Activated CD4-positive, alpha-beta T cell treated with anti-CD3 and anti-CD28 coated beads for 4 hours (primary cell): ENCODE measurements at places on chromosomes 5 and 9.

- no peak for DNase-seq
Measured at GRCh38 chr5:123752552-123753179, 240.7 kb downstream of the CSNK1G3 start.

- no peak for DNase-seq
Measured at GRCh38 chr5:55180016-55180415, 7.0 kb upstream of the CDC20B start.

DNA sequence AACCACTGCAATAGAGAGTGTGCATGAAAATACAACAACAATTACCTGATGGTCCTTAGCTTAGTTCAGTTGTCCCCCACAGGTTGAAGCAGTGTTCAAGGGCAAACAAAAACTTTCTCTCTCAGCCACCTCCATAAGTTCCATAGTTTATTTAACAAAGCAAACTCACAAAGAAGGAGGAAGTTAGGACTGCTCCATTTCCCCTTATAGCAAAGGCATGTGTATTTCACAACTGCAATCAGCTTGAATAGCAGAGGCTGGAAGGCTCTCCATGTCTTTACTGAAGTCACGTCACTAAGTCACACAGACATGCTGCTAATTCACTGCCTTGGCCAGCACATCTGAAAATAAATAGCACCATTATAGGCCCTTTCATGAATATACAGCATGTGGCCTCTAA, 43.3 kb downstream of the DOCK8 start:
- no peak for DNase-seq

DNA sequence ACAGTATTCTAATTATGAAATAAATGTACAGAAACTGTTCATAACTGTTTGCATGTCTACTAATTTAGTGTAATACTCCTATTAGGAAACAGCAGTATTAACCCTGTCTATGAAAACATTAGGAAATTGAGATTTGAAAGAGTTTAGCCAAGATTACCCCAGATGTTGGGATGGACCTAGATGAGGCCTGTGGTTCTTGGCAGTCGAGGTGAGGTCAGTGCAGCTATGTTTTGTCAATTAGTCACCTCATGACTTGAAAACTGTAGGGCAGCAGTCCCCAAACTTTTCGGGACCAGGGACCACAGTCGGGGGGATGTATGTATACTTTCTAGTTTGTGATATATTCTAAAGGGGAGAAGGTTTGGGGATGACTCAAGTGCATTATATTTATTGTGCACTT, 4.7 kb downstream of the LNPEP start:
- DNase-seq = no peak

GRCh38 chr5:147450606-147451005, 59.3 kb downstream of the DPYSL3 start:
- DNase-seq = no peak

- DNase-seq = peak; percentile 11
Measured at GRCh38 chr9:15349892-15350761, 43.1 kb upstream of the TTC39B start.

DNA sequence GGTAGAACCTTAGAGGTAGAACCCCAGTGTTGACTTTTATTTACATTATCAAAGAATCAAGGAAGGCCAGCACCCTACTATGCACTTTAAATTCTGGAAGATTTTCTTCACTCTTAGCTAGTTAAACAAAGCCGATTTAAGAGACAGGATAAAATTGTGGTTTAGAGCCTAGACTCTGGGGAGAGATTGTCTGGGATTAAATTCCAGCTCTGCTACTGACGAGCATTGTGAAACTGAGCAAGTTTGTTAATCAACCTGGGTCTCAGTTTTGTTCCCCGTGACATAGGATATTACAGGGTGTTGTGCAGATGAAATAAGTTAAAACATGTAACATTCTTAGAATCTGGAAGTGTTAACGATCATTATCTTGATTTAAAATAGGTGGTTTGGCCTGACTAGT, 83.5 kb downstream of the FEM1C start:
- no peak for DNase-seq

- DNase-seq = no peak
Measured at GRCh38 chr9:132887181-132888120, 8.8 kb downstream of the SPACA9 start.
